ENCODE measurements at places on chromosomes 13 and 19.

DNA sequence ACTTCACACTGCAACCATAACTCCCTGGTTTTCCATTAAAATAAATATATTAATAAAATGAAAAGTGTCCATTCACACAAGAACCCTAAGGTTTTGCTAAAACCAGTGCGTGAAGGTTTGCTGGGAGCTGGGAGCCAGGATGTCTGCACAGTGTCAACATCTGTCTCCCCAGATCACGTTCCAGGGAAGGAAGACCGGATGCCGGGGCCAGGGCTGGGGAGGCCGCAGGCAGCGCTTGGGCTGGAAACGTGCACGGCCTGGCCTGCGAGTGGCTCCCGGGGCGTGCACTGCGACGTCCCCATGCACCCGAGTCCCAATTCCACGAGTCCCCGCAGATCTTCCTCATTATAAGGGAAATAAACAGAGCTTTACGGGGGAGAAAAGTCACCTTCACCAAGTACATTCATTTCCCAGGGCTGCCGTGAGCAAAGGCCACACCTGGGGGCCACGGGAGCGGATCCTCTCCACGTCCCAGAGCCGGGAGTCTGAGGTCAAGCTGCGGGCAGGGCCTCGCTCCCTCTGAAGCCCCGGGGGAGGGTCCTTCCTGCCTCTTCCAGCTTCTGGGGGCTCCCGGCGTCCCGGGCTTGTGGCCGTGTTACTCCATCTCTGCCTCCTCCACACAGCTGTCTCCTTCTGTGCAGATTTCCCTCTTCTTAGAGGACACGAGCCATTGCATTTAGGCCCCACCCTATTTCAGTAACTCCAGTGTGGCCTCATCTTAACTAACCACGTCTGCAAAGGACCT, 12.8 kb downstream of the SHC2 start:
- DNase-seq: no peak

DNA sequence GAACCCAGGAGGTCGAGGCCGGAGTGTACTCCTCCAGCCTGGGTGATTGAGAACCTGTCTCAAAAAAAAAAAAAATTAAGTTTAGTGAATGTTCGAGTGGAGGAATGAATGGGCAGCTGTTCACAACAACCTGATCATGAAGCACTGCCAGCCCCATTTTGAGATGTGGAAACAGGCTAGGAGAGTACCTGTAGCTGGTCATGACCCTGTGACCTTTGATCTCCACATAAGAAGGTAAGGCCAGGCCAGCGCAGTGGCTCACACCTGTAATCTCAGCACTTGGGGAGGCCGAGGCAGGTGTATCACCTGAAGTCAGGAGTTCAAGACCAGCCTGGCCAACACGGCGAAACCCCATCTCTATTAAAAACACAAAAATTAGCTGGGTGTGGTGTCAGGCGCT, 7.6 kb downstream of the RAVER1 start:
- no peak for DNase-seq

DNA sequence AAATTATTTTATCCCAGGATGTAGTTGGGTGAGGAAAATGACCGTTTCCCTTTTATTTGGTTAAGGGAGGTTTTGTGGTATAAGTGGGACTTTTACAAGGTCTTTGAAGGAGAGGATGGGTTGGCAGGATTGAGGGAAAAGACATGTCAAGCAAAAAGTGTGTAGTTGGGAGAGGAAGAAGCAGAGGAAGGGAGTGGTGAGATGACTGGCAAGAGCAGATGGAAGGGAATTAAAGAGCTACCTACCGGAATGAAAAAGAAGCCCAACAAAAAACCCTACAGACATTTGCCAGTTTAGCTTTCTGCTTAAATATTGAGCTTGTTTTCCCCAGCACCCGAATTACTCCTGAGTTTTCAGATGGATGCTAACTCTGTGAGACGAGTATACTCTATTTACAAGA, 19.6 kb downstream of the FRY start:
- no peak for DNase-seq

GRCh38 chr13:44971656-44972595, 17.3 kb downstream of the NUFIP1 start:
- no peak for DNase-seq

- no peak for DNase-seq
Measured at GRCh38 chr19:15353908-15354307, 21.6 kb upstream of the BRD4 start.

DNA sequence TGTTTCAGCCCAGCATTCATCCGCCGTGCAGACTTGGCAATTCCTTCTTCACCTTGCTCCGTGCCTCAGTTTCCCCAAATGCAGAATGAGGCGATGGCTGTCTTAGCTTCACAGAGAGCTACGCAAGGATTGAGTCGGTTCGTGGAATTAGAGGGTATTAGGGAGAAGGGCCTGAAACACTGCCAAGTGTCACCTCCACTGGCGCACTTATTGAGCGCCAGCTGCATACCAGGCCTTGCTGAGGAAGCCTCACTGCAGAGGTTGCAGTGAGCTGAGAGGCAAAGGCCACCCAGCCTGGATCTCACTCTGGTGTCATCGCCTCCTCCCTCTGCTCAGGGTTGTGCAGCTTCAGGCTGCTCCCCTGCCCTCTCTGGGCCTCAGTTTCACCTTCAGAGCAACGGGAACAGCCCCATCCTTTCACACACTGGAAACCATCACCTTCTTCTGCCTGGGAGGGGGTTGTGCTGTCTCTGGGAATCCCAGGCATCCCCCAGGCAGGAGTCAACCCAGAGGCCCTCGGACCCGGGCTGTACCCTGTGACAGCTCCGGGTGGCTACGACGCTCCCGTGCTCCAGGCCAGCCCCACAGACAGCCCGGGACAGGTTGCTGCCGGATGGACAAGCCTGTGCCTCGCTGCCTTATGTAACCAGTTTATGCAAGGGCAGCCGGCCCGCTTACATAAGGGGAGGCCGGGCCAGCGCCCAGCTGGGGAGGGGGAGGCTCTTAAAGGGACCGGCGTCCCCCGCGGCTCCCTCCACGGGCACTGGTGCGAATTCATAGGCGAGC, 31.9 kb downstream of the NFIC start:
- no peak for DNase-seq

GRCh38 chr19:50916069-50916468, 4.9 kb upstream of the KLK4 start:
- no peak for DNase-seq

GRCh38 chr19:42175952-42176648, 41.4 kb downstream of the DEDD2 start:
- no peak for DNase-seq

GRCh38 chr13:29059800-29060199, 239.7 kb downstream of the MTUS2 start:
- DNase-seq: no peak

DNA sequence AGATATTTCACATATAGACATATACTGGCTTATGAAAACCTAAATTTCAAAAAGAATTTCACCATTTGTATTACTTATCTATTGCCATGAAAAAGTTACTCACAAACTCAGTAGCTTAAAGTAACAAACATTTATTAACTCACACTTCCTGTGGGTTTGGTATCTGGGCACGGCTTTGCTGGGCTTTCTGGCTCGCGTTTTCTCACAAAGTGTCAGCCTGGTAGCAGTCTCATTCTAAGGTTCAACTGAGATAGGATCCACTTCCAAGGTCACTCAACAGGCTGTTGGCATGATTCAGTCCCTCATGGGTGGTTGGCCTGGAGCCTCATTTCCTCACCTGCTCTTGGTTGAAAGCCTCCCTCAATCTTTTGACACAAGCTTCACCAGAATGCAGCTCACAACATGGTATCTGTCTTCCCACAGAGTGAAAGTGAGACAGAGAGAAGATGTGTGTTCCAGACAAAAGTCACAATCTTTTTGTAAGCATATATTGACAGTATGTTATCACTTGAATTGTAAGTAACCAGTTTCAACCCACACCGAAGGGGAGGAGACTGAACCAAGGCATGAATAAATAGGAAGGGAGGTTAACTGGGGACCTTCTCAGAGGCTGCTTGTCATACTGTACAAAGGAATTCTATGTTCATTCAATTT, 1065.8 kb upstream of the SPRY2 start:
- no peak for DNase-seq

Measured in inflammatory macrophage (primary cell).